Breast epithelium (tissue), 4 donors: ENCODE measurements at places on chromosomes 13 and 19. TPM values are rescaled to one million over a fixed set of nuclear protein-coding genes. Genes with fewer than 3 reads are reported as not detected.

PSG2 gene
- not detected for total RNA-seq

CD22 gene
- 4.8 TPM for total RNA-seq

DNA sequence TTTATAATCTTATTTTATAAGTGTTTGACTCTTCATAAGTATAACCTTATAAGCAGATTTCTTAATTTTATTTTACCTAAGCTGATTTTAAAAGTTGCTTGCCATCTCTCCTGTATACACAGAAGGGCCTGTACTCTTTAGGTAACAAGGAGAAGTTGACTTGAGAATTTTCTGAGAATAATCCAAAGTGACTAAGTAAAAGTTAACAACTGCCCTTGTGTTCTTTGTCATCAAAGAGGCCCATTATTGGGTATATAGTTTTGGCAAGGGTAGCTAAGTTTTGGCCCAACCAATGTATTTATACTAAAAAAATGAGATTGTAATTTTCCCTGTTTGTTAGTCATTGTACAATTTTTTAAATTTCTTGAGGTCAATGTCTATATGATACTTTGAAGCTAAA, 3.2 kb downstream of the LCP1 start:
- H3K27me3 ChIP-seq, result no peaks in the 10 kb centered on the region
- H3K4me1 ChIP-seq, result no peaks in the 10 kb centered on the region
- H3K36me3 ChIP-seq, result no peaks in the 10 kb centered on the region
- no peak for DNase-seq
- no peak overlapping the region for H3K4me3 ChIP-seq

GRCh38 chr19:18660939-18661670, 22.4 kb upstream of the CRTC1 start:
- H3K27ac ChIP-seq, result peak overlapping the region; percentile 94
- H3K36me3 ChIP-seq, result no peaks in the 10 kb centered on the region
- H3K4me1 ChIP-seq, result peaks cover 3% of the 10 kb centered on the region
- no peak for DNase-seq
- H3K4me3 ChIP-seq, result peak overlapping the region; percentile 51
- no peaks in the 10 kb centered on the region for H3K27me3 ChIP-seq

RFPL4A gene
- total RNA-seq, result not detected

DNA sequence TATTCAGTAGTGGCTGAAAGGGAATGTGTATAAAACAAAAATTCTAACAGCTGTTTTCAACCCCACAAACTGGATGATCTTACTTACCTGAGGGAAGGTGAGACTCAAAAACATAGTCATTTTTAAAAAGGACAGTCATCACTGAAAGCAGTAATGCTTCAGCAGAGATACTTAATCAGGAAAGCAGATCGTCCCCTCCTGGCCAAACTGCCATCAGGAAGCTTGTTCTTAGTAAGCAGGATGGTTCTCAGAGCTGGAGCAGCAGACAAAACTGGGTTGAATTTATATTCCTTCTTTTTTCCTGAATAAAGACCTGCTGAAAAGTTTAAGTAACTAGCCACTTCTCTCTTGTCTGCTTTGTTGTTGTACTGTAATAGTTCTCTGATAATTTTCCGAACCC, 1156.5 kb downstream of the OLFM4 start:
- H3K36me3 ChIP-seq, result no peaks in the 10 kb centered on the region
- no peak overlapping the region for H3K4me3 ChIP-seq
- H3K27me3 ChIP-seq, result no peaks in the 10 kb centered on the region
- no peak for DNase-seq
- no peak overlapping the region for H3K27ac ChIP-seq

DNA sequence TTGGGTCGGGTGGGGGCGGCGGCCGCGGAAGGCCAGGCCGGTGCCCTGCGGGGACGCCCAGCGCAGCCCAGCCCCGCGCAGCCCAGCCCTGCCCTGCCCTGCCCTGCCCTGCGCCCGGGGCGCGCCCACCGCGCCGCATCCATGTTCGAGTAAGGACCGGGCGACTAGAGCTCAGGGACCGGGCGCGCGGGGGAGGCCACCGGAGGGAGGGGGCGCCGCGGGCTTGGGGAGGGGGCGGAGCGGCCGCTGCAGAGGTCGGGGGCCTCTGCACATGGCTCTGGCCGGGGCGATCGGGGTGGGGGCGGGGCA, 169 bp downstream of the GRAMD1A start:
- no peak for DNase-seq
- H3K27ac ChIP-seq, result peak overlapping the region; percentile 99
- peak overlapping the region; percentile 95 for H3K4me3 ChIP-seq
- H3K36me3 ChIP-seq, result no peaks in the 10 kb centered on the region
- no peaks in the 10 kb centered on the region for H3K27me3 ChIP-seq

CAPN12 gene
- total RNA-seq, result 4.1 TPM

GRCh38 chr13:112781881-112782361, 92.1 kb downstream of the ATP11A start:
- no peak for DNase-seq
- H3K4me1 ChIP-seq, result peaks cover 3% of the 10 kb centered on the region
- no peak overlapping the region for H3K4me3 ChIP-seq
- no peaks in the 10 kb centered on the region for H3K27me3 ChIP-seq
- H3K27ac ChIP-seq, result no peak overlapping the region

- no peak for DNase-seq
- H3K4me3 ChIP-seq, result no peak overlapping the region
- peaks cover 9% of the 10 kb centered on the region for H3K36me3 ChIP-seq
- no peaks in the 10 kb centered on the region for H3K4me1 ChIP-seq
- H3K27ac ChIP-seq, result no peak overlapping the region
- no peaks in the 10 kb centered on the region for H3K27me3 ChIP-seq
These were observed 5.2 kb upstream of the TBXA2R start for GRCh38 chr19:3611841-3612240.

ZNF433 gene
- 13.3 TPM for total RNA-seq

TJP3 gene
- 20.0 TPM for total RNA-seq

TTC9B gene
- total RNA-seq, result 0.29 TPM

KLK13 gene
- not detected for total RNA-seq

FFAR1 gene
- not detected for total RNA-seq

DNA sequence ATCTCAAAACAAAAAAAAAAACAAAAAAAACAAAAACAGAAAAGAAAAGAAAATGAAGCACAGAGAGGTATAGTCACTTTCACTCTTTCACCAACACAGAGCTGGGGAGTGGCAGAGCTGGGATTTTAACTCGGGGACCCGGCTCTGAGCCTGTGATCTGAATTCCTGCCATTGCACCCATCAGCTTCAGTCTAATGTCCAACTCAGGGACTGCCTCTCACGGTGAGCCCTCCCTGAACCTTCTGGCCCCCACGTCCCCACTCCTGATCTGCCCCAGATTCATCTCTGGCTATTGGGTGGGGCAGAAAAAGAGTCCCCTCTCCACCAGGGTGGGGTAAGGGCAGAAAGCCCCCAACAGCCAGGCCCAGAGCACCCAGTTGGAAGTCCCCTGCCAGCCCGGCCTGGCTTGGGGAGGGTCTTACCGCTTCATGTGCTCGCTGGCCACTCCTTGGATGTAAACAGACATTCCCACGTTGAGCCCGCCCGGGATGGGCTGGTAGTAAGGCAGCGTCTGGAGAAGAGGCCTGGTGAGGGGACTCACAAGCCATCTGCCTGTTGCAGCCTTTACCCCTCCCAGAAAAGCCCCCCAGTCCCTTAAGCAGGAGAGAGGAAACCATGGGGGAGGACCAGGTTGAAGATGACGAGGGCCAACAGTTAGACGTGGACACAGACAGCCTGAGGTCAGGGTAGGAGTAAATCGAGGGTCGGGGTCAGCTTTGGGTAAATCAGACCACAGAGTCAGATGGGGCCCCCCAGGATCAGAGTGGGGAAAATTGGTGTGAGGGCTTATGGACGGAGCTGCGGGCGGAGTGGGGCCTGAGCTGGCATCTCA, 520 bp downstream of the LGALS4 start:
- no peaks in the 10 kb centered on the region for H3K4me1 ChIP-seq
- no peak for DNase-seq

CYP4F2 gene
- total RNA-seq, result not detected

GRCh38 chr13:98112456-98112855, 30.4 kb upstream of the FARP1 start:
- H3K4me3 ChIP-seq, result no peak overlapping the region
- no peaks in the 10 kb centered on the region for H3K4me1 ChIP-seq
- H3K36me3 ChIP-seq, result no peaks in the 10 kb centered on the region
- no peak overlapping the region for H3K27ac ChIP-seq
- H3K27me3 ChIP-seq, result no peaks in the 10 kb centered on the region
- no peak for DNase-seq

CEACAM8 gene
- total RNA-seq, result not detected

DNA sequence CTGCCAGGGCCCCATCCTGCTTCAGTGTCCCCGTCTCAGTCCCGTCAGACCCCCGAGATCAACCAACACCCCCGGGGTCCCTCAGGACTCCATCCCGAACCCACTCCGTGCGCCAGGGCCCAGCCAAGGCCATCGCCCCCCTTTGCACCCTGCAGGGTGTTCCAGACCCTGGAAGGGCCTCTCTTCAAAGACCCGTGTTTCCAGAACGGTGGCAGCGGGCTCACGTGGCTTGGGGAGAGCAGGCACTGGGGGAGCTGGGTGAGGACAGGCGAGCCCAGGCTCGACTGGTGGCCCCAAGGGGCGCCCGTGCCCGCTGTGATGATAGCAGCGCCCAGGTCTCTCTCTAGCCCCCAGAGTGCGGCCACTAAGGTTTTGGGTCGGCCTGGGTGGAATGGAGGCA, 1.4 kb downstream of the KASH5 start:
- no peaks in the 10 kb centered on the region for H3K4me1 ChIP-seq
- DNase-seq, result no peak
- no peak overlapping the region for H3K27ac ChIP-seq
- H3K36me3 ChIP-seq, result no peaks in the 10 kb centered on the region

DNA sequence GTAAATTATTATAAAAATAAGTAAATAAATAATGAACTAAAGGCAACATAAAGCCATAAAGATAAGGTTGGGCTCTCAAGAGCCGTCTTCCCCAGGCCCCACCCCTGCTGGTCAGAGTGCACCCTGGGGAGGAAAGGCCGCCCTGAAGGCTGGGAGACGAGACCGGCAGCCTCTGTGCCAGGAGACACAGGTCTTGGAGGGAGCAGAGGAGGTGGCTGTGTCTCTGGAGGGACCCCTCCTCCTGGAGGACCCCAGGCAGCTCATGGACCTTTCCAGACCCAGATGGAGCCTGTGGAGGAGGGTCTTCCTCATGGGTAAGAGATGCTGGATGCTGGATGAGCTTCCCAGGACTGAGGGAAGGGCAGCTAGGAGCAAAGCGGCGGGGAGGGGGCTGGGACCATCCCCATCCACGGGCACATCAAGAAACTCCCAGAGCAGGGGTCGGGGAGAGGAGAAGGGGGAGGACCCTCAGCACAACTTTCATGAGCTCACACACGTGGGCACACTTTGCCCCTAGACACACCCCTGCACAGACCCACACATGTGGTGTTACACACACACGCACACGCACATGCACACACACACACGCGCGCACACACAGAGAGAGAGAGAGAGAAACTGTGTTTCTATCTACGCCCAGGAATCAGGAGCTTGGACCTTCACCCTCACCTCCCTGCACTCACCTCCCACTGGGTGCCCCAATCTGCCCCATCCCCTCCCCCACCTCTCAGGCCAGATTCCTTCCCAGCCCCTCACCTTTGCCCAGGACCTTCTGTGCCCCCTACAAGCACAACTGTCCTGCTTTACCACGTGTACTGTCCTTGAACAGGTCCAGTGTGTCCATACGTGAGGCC, at the start of gene CEACAM18:
Gene CEACAM18, plus strand, starts transcription at position 159 of the 854 bp plus-strand sequence.
- peaks cover 57% of the 10 kb centered on the region for H3K27me3 ChIP-seq
- H3K36me3 ChIP-seq, result no peaks in the 10 kb centered on the region
- no peaks in the 10 kb centered on the region for H3K4me1 ChIP-seq
- H3K4me3 ChIP-seq, result no peak within 1 kb of the TSS

DNA sequence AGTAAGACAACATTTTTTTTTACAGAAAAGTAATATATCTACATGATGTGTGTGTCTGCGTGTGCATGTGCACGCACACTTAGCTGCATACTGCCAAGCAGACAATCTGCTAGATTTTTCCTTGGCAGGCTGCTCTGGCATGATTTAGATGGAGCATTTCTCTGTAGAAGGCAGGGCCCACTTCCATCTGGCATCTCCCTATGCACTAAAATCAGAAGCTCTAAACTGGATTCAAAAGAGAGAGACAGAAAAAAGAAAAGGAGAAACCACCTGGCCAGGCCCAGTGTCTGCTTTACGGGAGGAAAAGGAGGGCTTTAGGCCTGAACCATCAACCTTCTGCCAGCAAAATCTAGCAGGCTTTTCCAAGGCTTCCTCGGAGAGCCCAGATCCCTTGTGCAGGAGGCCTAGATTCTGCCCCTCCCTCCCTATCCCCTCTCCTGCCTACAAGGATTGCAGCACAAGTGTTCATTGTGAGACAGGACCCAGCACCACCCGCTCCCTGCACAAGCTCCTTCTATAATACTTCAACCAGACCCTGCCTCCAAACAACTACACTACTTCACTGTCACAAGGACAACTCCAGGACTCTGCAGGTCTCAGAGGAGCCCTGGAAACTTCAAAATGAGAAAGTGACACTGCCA, 99.3 kb downstream of the DOCK9 start:
- no peak overlapping the region for H3K4me3 ChIP-seq
- no peaks in the 10 kb centered on the region for H3K36me3 ChIP-seq
- H3K27me3 ChIP-seq, result no peaks in the 10 kb centered on the region
- no peak overlapping the region for H3K27ac ChIP-seq
- DNase-seq, result no peak
- no peaks in the 10 kb centered on the region for H3K4me1 ChIP-seq

GRCh38 chr19:28934631-28935030, 278.3 kb downstream of the UQCRFS1 start:
- no peaks in the 10 kb centered on the region for H3K27me3 ChIP-seq
- no peaks in the 10 kb centered on the region for H3K36me3 ChIP-seq
- H3K4me1 ChIP-seq, result no peaks in the 10 kb centered on the region

DNA sequence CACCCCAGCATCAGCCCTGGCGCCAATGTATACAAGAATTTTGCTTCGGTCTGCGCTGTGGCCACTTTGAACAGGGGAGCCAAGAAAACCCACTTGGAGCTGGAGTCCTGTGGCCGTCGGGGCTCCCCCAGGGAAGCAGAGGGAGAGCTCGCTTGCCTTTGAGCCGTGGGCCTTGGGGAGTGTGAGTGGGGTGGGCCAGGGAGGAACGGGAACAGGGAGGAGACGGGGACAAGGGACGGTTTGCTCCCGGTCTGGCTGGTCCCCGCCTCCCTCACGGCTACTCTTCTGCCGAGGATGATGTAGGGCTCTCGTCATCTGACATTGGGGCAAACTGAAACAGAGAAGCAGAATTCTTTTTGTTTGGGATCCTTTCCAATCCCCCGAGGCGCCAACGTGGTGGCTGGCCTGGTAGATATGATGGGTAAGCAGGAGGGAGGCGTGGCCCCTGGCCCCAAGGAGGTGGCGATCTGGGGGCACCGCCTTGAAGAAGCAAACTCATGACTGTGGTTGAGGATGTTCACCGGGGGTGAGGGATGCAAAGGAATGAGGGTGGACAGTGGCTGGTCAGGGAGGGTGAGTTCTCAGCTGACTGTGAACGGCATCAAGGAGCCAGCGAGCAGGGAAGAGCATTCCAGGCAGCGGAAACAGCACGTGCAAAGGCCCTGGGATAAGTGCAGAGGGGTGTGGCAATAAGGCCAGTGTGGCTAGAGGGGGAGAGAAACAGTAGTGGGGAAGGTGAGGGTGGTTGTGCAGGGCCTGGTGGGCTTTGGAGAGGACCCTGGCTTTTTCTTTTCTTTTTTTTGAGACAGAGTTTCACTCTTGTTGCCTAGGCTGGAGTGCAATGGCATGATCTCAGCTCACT, 10.9 kb upstream of the SPC24 start:
- H3K4me1 ChIP-seq, result peaks cover 2% of the 10 kb centered on the region
- no peak overlapping the region for H3K4me3 ChIP-seq
- H3K27ac ChIP-seq, result peak overlapping the region; percentile 91
- H3K36me3 ChIP-seq, result peaks cover 5% of the 10 kb centered on the region
- no peaks in the 10 kb centered on the region for H3K27me3 ChIP-seq

KLF1 gene
- total RNA-seq, result not detected
